ENCODE measurements at places on chromosomes 16 and 17. TPM values are rescaled to one million over a fixed set of nuclear protein-coding genes. Genes with fewer than 3 reads are reported as not detected.

Gene RAB34
- 284 TPM for total RNA-seq

Gene HERPUD1
- total RNA-seq: 45.2 TPM

DNA sequence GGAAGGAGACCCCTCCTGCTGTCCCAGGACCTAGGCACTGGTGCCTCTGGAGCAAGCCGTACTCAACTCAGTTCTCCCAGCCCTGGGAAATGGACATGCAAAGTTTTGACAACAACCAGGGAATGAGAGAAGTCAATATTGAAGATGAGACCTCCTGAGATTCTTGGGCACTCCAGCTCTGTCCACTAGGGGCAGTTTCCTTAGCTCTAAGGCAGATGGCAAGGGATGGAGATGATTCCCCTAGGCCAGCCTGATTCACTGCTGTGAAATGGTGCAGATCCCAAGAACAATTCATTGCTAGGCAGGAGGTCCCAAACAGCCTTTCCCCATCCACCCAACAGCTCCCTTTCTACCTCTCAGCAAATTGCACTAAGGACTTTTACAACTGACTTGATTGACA is 20.5 kb upstream of the SDR42E2 start:
- no peak for DNase-seq

DNA sequence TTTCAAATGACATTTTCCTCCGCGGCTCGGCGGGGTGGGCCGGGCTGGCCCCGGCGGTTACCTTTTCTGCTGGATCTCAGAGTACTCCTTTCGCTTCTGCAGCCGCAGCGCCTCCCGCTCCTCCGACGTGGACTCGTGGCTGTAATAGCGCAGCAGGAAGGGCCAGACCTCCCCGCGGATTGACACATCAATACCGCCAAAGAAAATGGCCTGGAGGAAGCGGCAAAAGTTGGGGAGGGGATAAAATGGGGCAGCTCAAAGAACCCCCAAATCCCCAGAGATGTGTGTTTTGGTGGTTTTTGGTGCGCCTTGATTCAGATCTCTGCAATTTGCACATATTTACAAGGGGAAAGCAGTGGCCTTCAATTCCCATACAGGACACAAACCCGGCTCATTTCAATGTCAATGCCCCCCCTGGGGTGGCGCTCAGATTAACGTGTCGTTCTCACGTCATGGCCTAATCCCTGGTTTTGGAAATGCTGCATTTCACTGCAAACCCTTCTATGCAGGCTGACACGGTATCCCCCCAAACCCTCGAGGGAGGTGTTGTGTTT is 85.9 kb downstream of the TBC1D16 start:
- DNase-seq: no peak

DNA sequence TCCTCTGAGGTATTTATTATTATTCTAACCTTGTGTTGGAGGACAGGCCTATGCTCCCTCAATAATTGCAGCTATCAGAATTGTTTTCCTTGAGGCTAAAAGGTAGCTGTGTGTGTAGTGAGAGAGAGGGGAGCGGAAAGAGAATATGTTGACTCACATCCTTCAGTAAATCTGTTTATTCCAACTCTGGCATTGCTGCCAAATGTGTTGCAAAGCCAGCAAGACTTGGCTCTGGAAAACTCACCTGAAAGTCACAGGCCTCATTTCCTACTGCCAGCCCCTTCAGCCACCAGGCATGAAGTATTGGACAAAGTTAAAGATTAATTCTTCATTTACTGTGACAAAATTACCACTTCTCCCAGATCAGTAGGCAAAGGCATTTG is 9.6 kb downstream of the CA10 start:
- DNase-seq: no peak

DNA sequence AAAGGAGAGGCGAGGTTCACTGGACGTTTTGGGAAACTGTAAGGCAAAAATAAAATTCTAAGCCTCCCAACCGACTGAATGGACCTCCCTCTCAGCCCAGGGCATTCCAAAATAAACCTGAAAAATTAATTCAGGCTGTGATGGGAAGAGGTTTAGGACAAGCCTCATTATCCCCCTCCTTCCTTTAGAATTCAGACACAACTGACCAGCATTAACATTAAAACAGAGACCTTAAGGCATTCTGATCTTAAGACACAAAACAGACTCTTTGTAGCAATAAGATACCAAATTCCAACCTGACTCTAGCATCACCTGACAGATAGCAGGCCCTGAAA is 298 bp upstream of the LDHD start:
- no peak for DNase-seq

DNA sequence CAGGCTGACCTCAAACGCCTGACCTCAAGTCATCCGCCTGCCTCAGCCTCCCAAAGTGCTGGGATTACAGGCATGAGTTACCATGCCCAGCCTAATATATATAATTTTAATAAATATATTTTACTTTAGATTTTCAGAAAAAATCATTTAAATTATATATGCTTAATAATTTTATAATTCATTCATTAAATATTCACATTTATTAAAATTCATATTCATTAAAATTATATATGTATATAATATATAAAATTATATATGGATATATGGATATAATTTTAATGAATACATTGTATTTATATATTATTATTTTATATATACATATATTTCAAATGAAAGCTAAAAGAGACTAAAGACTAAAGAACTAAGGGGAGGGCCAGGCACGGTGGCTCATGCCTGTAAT is 29.4 kb downstream of the COPRS start:
- DNase-seq: no peak

DNA sequence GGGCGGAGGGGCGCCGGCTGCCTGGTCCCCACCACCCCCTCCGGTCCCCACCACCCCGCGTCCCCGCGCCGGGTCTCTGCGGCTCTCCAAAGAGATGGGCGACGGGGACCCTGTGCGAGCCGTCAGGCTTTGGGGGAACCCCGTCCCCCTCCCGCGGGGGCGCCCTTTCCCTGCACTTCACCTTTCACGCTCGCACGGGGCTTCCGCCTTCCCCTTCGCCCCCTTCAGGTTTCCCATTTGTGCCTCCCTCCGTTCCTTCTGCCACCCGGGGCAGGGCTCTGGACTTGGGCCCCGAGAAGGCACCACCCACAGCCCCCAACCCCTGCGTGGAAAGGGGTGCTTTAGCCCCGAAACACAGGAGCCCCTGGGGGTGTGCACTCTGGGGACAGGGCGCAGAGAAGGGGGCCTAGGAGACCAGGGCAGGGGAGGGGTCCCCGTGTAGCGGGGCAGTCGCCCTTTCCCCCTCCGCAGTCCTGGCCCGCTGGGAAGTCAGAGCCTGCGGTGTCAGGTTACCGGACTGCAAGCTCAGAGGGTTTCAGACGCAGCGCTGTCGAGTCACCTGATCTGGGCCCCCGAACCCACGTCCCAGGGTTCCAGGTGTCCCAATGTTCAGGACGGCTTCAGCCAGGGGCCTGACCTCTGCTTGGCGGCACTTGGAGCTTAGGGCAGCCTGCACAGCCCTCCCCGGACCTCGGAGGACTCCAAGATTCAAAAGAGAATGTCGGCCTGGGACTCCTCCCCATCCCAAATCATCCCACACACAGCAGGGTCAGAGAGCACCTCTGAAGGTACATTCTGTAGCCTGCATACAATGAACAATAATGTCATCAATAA is 6.7 kb upstream of the CCDC92B start:
- no peak for DNase-seq

DNA sequence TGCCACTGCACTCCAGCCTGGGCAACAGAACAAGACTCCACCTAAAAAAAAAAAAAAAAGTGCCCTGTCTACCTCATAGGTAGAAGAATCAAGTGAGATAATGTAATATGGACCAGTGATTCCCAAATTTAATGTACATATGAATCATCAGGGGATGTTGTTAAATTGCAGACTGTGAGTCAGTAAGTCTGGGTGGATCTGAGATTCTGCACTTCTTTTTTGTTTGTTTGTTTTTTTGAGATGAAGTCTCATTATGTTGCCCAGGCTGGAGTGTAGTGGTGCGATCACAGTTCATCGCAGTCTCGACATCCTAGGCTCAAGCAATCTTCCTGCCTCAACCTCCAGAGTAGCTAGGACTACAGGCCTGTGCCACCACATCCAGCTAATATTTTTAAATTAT is 31.6 kb downstream of the HOXB1 start:
- no peak for DNase-seq

Gene COX6A2
- not detected for total RNA-seq

DNA sequence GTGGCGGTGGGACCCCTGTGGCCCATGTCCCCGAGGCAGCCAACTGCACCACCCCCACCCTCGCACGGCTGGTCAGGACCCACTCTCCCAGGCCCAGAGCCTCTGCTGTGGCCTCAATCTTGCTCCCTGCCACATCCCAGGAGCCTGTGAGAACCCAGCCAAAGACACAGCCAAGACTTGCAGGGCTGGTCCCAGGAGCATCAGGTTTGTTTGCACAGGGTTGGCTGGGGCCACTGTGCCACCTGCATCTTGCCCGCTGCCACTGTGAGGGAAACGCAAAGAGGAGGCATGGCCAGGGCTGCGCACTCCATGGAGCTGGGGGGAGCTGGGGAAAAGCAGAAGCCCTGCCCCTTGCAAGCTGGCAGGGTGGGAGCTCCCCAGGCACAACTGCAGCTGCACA is 92.5 kb downstream of the SSH2 start:
- DNase-seq: no peak

- no peak for DNase-seq
Measured at GRCh38 chr17:34382621-34383124, 19.6 kb upstream of the CCL1 start.

GRCh38 chr16:80719573-80719972 is 84.8 kb downstream of the CDYL2 start:
- no peak for DNase-seq

Gene ADORA2B
- total RNA-seq: 42.7 TPM

- DNase-seq: no peak
Measured at GRCh38 chr17:74729866-74730265, 7.2 kb upstream of the RAB37 start.

- no peak for DNase-seq
Measured at GRCh38 chr17:55691666-55692065, 31.0 kb downstream of the TMEM100 start.

GRCh38 chr16:35746963-35747657 is 2287.7 kb downstream of the TP53TG3F start:
- DNase-seq: no peak

DNA sequence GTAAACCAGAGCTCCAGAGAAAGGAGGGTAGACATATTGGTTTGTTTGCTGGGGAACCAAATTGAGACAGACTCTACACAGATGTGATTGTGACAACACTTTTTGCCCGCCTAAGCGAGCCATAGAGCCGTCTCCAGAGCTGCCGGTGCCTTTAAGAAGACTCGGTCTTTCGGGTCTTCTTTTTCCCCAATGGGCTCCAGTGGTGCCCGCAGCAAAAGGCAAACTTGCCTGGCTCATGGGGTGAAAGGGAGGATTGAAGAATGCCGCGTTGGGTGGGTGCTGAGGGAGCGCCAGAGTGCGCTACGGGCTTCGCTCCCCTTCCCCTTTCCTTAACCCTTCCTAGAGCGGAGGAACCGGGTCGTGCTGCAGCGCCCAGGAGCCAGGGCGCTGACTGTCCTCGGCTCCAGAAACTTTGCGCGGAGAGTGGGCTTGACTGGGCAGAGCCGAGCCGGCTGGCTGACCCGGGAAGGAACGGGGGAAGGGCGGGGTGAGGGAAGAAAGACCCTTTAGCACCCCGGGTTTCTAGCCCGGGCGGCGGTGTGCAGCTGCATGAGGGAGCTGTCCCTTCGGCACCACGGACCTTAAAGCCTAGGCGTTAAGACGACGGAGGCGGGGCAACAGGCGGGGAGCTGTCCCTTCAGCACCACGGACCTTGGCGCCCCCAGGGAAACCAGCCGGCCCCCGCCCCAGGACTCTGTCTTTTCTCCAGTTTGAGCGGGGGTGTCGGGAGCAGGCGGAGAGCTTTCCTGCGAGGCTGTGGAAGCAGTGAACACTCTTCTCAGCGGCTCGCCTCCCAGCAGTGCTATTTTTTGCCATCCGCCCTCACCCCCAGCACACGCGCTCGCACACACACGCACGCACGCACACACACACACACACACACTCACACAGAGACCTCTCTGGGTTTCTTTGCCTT is at the start of gene CACNG3:
Gene CACNG3, plus strand, starts transcription at position 880 of the 916 bp plus-strand sequence. CDS start 420 bp downstream, outside the sequence.
- DNase-seq: no peak

DNA sequence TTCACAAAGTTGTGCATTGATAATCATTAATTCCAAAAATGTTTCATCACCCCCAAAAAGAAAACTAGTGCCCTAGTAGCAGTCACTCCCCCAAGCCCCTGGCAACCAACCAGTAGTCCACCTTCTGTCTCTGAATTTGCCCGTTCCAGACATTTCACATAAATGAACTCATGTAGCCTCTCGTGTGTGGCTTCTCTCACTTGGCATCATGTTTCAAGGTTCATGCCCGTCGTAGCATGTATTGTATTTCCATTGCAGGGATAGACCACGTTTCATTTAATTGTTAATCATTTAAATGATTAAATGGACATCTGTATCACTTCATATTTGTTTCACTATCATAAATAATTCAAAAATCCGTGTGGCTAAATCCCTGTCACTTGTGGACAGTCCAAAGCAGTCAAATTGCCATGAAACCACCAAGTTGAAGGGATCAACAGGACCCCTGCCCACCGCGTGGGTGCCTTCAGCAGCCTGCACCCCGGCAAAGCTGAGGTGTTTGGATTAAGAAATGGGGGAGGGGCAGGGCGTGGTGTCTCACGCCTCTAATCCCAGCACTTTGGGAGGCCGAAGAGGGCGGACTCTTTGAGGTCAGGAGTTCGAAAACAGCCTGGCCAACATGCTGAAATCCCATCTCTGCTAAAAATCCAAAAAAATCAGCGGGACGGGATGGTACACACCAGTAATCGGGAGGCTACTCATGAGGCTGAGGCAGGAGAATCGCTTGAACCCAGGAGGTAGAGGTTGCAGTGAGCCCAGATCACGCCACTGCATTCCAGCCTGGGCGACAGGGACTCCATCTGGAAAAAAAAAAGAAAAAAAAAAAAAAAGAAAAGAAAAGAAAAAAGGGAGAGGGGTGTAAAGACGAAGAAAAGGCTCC is 8.7 kb upstream of the FLYWCH2 start:
- DNase-seq: no peak

GRCh38 chr16:28897826-28898225 is 19.5 kb downstream of the ATP2A1 start:
- no peak for DNase-seq

GRCh38 chr17:12627781-12628451 is 37.8 kb upstream of the MYOCD start:
- no peak for DNase-seq

GRCh38 chr16:7378024-7378695 is 45.5 kb downstream of the RBFOX1 start:
- DNase-seq: no peak

Gene EPN3
- total RNA-seq: 0.92 TPM

Gene C16orf96
- total RNA-seq: 0.15 TPM

- DNase-seq: no peak
Measured at GRCh38 chr16:5852151-5852550, 754.6 kb upstream of the EEF2KMT start.

DNA sequence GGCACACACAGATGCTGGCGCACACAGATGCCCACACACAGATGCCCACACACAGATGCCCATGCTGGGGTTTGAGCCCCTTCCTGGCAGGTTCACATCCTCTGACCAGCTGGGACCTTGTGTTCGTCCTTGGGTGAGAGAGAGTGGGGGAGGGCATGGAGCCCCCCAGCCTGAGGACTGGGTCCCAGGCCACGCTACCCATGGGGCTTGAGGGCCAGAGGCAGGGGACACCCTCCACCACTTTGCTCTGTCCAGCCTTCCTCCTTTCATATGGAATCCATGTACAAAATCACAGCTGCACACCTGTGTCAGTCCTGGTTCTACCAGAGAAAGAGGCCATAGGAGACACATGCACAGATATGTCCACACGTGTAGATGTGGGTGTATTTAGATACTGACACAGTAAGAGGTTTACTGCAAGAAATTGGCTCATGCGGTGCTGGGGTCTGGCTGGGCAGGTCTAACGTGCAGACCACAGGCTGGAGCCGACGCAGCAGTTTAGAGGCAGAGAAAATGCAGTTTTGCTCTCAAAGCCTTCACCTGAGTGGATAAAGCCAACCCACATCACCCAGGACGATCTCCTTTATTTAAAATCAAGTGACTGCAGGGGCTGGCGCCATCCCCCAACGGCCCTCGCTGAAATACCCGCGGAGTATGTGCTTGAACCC is 10.8 kb downstream of the SLC22A31 start:
- DNase-seq: no peak

Measured in Panc1 (cell line).